ENCODE measurements at places on chromosomes 4 and X. TPM values are rescaled to one million over a fixed set of nuclear protein-coding genes. Genes with fewer than 3 reads are reported as not detected.

- DNase-seq, result no peak
Observed at GRCh38 chr4:100576570-100576969, 58.7 kb upstream of the EMCN start.

- DNase-seq, result no peak
Observed at GRCh38 chrX:13220916-13221315, 98.9 kb downstream of the ATXN3L start.

- DNase-seq, result no peak
Observed at GRCh38 chr4:33772582-33772981, 2471.7 kb downstream of the ARAP2 start.

BRS3 gene
- total RNA-seq, result not detected

DNA sequence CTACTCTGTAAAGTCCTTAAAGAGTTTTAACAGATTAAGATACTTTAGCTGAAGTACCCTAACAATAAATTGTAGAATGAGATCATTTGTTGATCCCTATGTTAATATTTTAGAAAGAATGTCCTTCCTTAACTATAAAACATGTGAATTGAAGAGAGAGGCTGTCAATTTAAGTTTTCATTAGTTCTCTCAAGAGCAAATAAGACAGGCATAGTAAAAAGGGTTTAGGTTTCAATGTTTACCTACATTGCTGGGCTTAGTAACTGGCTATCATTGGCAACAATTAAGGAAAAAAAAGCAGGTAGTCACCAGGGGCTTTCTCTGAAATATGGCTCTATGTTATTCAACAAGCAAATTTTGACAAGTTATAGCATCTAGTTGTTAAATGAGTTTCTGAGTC lies 91.5 kb downstream of the ATRX start:
- DNase-seq, result no peak

GRCh38 chrX:108735679-108736508 lies 469 bp downstream of the IRS4 start:
- DNase-seq, result no peak

- DNase-seq, result no peak
Observed at GRCh38 chrX:42096265-42096920, 173.0 kb upstream of the CASK start.

DNA sequence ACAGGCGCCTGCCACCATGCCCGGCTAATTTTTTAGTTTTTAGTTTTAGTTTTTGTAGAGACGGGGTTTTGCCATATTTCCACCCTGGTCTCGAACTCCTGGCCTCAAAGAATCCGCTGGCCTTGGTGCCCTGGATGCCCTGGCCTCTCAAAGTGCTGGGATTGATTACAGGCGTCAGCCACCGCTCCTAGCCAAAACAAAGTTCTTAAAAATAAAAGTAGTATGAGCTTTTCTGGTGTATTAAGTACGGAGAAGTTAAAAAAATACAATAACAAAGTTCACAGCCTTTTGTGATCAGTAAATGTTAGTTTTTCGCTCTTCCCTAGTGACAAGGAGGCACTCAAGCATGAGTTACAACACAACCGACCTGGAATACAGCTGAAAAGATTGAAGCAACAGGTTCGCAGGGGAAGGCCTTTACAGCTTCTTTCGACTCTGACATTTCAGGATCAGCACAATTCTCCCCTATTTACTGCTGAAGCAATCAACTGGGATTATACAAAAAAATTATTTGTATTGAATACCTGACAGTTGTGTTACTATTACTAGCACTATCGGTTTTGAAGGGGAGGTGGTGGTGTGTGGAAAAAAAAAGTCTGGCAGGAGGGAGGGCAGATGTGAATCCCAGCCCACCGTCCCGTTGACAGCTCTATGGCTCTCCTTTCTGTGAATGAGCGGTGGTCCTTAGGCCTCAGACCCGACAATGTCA lies 893 bp upstream of the METAP1 start:
- no peak for DNase-seq

TMPRSS11E gene
- total RNA-seq, result 0.16 TPM

GRCh38 chrX:84078991-84079390 lies 109.0 kb downstream of the RPS6KA6 start:
- no peak for DNase-seq

MTMR8 gene
- total RNA-seq, result 4.4 TPM

GRCh38 chr4:70365479-70365878 lies 4.9 kb downstream of the SMR3A start:
- no peak for DNase-seq

GRCh38 chr4:71607780-71608677 lies 175.8 kb downstream of the GC start:
- no peak for DNase-seq

GRCh38 chr4:42101446-42101975 lies 50.9 kb downstream of the BEND4 start:
- DNase-seq, result no peak

DNA sequence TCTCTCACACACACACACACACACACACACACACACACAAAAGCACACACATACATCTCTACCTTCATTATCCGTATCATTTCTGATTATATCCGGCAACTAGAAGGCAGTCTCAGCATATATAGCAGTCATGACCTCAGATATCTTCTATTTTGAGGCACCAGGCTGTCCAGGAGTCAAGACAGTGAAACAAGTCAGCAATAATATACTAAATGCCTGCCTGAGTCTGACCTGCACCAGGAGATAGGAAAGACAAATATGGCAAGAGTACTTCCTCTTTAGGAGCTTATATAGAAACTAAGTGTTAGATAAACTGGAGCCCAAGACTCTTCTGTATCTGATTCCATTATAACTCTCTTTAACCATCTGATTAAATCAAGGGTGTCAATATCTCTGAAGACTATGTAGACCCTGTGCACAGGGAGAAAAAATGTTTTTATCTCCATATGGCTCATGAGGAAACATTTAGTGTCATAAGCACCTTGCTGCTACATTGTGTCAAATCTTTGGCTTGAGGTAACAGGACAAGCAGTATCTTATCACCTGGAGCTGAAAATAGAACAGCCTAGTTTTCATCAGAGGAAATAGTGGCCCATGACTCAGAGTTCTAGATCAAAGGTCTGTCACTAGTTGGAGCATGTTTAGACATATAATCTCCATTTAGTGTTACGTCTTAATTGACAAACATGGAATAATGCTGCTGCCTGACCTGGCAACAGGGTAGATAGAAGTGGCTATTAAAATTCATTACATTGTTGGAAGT lies 27.0 kb upstream of the FAM47B start:
- DNase-seq, result no peak

- DNase-seq, result no peak
Observed at GRCh38 chr4:110165382-110166286, 32.8 kb downstream of the ELOVL6 start.

Data from spleen (tissue), 13 donors.